ENCODE measurements at places on chromosomes 6 and 20.

GRCh38 chr6:85344996-85345395, 104.9 kb upstream of the NT5E start:
- DNase-seq: no peak

DNA sequence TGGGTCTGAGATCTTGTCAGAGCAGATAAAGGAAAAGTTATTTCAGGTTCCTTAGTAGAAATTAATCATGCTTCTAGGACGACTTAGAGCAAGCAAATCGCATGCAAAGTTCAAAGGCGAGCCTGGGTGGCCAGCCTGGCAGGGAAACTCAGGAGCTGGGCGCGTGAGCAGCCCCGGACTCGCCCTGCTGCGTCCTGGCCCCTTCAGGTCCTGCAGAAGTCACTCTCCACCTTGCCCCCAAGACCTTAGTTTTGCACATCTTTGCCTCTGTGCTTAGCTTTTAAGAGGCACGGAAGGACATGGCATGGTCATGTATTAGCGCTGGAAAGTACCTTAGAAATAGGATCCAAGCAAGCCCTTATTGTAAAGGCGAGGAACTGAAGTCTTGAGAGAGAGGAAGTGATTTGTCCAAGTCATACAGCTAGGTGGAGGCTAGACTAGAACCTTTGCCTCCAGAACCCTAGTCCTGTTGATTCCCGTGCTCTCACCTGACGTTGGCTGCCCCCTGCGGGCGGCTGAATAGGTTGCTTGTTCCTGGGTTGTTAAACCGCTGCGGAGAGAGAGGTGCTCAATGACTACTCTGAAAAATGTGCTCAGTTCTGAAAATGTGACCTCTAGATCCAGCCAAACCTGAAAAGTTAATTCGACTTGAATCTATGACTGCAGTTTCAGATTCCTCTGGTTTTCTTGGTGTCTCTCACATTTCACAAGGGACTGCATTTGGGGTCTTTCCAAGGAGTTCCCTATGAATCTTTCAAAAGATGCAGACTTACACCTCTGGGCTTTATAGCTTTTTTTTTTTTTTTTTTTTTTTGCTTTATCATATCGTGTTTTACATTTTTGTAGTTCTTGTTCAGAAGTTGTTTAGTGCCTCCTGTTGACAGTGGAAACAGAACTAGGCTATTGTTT, 2.7 kb downstream of the MYB start:
- peak; percentile 51 for DNase-seq

DNA sequence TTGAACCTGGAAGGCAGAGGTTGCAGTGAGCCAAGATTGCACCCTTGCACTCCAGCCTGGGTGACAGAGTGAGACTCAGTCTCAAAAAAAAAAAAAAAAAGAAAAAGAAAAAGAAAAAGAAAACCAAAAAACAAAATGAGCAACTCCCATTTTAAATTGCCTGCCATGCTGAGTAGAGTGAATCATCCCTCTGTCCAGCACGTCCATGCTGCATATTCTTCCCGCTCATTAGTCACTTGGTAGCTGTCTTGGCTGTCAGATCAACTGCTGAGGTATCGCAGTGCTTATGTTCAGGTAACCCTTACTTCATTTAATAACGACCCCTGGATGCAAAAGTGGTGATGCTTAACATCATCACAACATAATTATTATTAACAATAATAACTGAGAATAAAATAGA, 72.6 kb upstream of the RNF24 start:
- DNase-seq: no peak

DNA sequence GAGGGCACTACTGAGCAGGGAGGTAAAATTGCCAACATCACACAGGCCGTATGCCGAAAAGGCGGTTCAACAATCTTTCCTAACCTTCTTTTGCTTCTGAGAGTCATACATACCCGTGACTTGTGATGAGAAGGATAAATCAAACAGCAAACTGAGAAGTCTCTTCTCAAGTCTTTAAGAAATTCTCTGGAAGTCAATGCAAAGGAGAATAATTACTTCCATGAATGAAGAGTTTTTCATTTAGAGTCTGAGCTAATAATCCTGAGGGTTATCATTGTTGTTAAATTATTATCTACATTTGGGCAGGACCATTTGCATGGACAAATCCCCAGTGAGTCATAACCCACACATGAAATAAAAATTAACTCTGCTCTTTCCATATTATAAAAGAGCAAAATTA, 22.4 kb upstream of the ILRUN start:
- no peak for DNase-seq

- no peak for DNase-seq
Measured at GRCh38 chr20:6590891-6591637, 176.4 kb upstream of the BMP2 start.

DNA sequence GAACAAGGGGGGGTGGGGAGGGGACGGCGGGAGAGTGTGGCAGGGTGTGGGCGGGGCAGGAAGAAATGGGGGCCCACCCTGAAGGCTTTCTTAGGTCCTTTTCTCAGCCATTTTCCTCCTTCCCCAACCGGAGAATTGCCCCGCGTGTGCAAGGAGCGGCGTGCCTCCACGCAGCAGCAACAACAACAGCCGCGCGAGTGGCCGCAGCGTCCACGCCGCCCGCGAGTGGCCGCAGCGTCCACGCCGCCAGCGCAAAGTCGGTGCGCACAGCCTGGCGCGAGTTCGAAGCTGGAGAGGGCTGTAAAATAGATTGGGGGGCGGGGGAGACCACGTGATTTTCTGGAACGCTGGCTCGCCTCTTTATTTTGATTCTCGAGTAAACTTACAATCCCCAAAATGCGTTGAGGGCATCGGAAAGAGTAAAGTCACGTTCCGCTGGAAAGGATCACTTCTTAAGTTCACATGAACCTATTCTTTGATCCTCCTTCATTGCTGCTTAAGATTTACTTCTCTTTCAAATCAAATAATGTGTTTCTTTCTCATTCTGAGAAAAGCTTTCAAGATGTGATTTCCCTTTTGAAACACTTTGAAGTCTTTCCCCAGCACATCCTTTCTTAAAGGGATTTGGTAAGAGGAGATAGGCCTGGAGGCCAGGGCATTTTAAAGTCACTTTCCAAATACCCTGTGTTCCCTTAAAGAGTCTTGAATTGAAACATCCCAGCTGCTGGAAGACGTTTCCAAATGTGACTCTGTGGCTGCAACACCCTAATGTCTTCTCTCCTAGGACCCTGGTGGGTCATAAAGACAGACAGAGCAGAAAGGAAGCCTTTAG, 66.7 kb upstream of the ZNF217 start:
- DNase-seq: no peak

GRCh38 chr6:23329086-23329485, 759.7 kb downstream of the HDGFL1 start:
- no peak for DNase-seq

DNA sequence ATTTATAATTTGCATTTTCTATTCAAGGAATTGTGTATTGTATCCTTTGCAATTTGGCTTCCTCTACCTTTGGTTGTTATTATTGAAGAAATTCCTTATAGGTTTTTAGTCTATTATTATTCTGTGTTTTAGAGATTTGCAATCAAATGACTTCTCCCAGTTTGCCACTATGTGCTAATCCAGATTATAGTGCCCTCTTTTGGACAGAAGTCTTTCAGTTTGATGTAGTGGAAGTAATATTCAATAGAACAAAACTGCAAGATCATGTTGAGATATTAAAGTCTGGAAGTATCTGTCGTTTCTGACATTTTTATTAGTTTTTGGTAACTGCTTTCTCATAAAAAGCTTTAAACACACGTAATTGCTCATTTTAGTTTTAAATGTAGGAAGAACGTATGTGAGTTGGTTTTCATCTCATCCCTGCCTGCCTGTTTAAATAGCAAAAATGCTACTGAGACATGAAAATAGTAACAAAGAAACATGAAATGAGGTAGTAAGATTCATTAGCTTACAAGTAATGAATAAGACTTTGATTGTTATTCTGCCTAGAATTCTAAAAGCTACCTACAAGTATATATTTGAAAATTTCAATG, 72.8 kb downstream of the RTN4IP1 start:
- no peak for DNase-seq

DNA sequence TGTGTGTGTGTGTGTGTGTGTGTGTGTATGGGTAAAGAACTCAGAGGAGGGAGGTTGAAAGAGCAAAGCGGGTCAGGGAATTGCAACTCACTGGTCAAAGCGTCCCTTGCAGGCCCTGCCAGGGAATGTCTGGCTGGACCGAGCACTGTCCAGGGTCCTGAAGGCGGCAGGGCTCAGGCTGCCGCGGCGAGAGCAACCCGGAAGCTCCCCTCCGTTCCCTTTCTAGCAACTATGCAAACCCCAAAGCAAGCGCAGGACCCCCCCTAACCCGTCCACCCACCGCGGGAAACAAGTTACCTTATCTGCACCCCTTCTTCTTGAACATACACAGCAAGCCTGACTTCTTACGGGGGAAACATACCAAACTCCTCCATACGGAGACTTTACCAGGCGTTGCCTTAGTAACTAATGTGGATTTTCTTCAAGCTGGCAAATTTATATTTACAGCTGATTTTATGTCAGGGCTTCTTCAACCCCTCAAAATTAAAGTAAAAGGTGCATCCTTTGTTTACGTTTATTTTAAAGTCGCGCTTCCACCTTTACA, 538 bp upstream of the GRM1 start:
- DNase-seq: no peak

- no peak for DNase-seq
Measured at GRCh38 chr6:366389-367297, 24.9 kb upstream of the IRF4 start.

- no peak for DNase-seq
Measured at GRCh38 chr6:110250058-110250457, 69.8 kb downstream of the CDC40 start.

GRCh38 chr20:62350629-62351422, 16.3 kb downstream of the LAMA5 start:
- no peak for DNase-seq

DNA sequence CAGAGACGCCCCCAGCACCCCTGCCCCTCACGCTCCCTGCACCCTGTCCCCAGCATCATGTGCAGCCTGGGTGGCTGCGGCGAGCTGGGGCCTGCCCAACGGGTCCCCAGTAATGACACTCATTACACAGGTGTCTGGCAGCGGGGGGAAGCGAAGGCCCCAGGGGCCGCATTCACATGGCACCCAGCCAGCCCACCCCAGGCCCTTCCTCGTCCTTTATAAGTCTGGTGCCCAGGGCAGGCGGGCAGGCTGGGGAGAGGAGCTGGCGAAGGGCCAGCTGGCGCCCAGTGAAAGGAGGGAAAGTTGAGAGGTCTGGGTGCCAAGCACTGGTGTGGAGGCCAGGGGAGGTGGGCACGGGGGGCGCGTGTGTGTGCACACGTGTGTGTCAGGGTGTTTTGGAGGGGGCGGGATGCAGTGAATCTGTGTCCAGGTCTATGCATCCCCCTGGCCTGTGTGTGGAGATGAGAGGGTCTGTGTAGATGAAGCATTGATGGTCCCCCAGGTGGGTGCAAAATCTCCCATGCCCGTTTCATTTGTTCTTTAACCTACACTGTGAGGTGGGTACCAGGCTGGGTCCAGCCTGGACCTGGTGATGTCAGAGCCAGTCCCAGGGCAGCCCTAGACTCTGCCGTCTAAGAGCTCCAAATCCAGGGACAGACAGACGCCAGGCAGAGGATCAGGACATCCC, 105.3 kb downstream of the CEBPB start:
- no peak for DNase-seq

GRCh38 chr6:7617801-7618764, 28.1 kb downstream of the SNRNP48 start:
- no peak for DNase-seq

DNA sequence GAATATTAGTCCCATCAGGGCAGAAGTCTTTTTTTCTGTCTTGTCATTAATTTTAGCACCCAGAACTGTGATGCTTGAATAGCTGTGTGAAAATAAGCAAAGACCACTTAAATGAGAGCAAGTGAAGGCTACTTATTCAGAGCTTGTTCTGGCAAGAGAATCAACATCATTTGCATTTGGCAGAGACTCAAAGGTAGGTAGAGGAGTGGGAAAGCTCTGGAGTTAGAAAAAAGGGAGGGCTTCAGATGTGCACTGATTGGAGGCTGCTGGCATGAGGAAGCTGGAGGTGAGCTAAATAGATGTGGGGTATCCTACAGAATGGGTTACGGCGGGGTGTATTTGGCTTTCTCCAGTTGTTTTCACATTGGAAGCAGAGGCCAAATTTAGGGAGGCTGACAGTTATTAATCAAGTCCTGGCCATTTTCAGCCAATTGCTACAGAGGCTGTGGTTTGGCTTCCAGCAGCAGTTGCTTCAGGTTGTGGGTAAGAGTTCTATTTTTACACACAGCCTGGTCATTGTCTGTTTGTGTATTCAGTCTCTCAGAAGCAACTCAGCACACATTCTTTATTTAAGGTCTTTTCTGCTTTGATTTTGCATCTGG, 254.3 kb downstream of the BTBD3 start:
- no peak for DNase-seq

DNA sequence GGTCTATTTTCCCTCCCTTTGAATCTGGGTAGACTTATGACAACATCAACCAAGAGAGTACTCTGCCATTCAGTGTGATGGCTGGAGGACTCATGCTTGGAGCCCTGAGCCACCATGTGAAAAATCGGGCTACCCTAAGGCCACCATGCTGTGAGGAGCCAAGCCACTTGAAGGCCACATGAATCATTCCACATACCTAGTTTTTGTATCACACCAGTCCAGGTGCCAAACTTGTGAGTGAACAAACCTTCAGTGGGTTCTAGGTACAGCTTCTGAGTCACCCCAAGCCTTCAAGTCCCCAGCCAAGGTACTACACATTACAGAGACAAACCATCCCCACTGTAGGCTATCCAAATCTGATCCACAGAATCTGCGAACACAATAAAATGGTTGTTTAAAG, 37.4 kb upstream of the E2F3 start:
- no peak for DNase-seq

GRCh38 chr6:467671-468082, 76.1 kb downstream of the IRF4 start:
- DNase-seq: no peak

DNA sequence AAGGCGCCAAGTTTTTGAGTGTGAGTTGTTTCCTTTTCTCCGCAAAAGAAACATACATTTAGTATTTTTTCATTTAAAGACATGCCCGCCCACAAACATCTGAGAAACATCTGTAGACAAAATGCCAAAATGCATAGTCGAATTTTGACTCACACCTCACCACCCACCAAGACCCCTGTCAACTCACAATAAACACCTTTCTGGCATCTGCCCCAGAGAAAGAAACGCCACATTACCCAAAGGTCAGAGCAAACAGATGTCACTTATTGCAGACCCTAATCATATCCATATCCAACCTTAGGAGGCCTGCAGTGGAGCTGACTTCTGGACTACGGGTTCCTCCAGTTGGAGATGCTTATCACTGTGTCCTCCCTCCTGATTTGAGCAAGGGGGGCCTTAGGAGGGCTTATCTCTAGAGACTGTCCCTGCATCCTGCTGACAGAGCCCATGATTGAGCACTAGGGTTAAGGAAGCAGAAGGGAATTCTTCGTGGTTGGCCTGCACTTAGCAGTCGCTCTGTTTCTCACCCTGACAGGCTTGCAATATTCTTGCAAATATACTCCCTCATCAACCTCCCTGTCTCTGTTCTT, 90.5 kb upstream of the TBX18 start:
- no peak for DNase-seq

GRCh38 chr20:9200620-9201019, 131.7 kb downstream of the PLCB4 start:
- no peak for DNase-seq

GRCh38 chr6:142568857-142569597, 267.2 kb downstream of the ADGRG6 start:
- DNase-seq: no peak

All from activated naive CD4-positive, alpha-beta T cell (primary cell).